ENCODE measurements at places on chromosomes 5 and 9.

GRCh38 chr9:102237520-102237919 lies 499.1 kb upstream of the GRIN3A start:
- no peak for DNase-seq

DNA sequence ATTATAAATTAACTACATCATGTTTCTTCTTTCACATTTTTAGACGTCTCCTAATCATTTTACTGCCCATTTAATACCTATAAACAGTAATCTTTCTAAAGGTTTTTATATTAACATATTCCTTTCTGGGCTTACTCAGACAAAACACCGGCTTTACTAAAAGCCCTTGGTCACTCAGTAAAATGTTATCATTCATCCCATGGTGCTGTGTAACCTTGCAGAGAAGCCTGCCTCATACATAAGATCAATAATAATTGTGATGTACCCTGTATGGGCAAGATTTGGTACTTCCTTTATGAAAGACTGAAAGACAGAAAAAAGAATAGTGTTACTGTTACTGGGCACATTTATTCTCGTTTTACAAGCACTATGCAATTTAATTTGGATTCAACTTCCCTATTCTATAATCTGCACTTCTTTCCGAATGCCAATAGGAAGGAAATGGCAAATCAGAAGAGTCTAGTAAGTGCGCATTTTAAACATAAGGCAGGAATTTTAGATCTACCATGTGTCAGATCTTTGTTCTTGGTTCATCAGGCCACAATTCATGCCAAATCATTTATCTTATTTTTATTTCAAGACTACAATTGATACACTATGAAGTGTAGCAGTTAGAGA lies 522.2 kb downstream of the CSNK1G3 start:
- no peak for DNase-seq

DNA sequence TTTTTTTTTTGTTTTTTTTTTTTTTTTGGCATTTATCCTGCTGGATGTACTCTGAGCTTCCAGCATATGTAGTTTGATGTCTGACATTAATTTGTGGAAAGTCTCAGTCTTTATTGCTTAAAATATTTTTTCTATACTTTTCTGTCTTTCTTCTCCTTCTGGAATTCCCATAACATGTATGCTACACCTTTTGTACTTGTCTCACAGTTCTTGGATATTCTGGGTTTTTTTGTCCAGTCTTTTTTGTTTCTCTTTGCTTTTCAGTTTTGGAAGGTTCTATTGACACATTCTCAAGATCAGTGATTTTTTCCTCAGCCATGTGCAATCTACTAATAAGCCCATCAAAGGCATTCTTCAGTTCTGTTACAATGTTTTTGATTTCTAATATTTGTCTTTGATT lies 19.4 kb upstream of the RFK start:
- no peak for DNase-seq

DNA sequence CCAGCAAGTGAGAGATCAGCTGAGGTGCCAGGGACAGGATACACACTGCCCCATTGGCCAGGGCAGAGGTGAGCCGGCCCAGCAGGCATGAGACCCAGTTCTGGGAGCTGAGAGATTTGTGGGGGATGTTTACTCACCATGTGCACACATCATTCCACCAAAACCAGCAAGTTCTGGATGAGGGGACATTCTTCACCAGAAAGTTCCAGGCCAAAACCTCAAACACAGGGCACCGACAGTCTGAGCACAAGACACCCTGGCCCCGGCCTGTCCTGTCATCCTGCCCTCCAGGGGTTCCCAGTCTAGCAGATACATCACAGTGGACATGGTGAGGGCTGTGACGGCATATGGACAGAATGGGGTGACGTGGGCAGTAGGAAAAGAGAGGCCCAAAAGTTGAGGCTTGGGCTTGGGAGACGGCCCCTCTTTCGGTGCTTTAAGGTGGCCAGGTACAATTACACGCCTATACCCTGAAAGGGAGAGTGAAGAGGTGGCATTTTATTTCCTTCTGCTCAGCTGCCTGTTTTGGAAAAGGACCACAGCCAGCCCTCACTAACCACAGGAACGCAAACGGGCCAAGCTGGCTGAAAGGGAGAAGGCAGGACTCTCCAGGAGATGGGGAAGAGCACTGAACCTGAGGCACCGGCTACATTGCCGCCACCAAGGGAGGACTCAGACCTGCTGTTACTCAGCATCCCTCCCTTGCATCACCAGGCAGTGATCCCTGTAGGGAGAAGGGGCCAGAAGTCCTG lies 64.0 kb downstream of the SHB start:
- DNase-seq, result no peak

GRCh38 chr9:20681467-20681866 lies 2.6 kb upstream of the FOCAD start:
- no peak for DNase-seq

DNA sequence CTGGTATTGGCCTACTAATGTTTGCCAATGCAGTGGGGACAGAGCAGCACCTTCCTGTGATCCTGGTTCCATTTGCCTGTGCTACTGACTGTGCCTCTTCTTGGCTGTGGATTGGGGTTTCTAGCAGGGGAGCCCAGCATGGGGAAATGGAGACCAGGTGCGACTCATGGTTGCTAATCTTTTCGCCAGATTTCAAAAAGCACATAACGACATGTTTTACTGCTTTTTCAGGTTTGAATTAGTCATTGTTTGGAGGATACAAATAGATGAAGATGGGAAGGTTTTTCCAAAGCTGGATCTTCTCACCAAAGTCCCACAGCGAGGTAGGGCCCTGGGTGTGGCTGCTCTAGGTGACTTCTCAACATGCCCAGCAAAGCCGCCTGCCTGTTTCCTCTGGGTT lies 57.6 kb downstream of the IPPK start:
- DNase-seq, result no peak

DNA sequence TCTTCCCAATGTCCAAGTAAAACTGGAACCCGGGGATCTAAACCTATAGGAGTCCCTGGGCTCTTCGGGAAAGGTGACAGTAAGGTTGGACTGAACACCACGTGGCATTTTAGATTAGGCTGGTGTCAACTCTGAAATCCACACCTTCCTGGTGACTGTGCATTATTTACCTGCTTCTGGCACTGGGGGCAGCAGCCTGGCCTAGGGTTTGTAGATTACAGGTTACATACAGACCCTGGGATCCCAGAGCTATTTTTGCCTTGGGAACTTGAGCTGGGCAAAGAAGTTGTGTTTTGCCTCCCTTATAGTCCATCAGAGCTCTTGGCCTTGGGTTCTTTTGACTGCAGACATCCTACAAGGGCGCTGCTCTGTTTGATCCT lies 173.2 kb downstream of the DAB2IP start:
- no peak for DNase-seq

- DNase-seq, result no peak
Measured at GRCh38 chr9:18994263-18994916, 38.6 kb downstream of the SAXO1 start.

- no peak for DNase-seq
Measured at GRCh38 chr5:138661291-138661960, 86.2 kb upstream of the HSPA9 start.

Measured in CD4-positive, alpha-beta T cell treated with Interleukin-6 at 100 ng/mL for 8 hours (primary cell).